Dorsolateral prefrontal cortex (tissue), 122 donors: ENCODE measurements at places on chromosomes 7 and 10. TPM values are rescaled to one million over a fixed set of nuclear protein-coding genes. Genes with fewer than 3 reads are reported as not detected.
A peak's percentile ranks its signal among the peaks of the same experiment; 100 is the strongest.

The GARIN1A gene
- 13.7 TPM for total RNA-seq

The TET1 gene
- total RNA-seq, result 6.1 TPM

The CPA1 gene
- not detected for total RNA-seq

The DDC gene
- not detected for total RNA-seq

The IDI1 gene
- total RNA-seq, result 60.1 TPM

The GSTO1 gene
- total RNA-seq, result 103 TPM

The TAS2R40 gene
- total RNA-seq, result not detected

The AOAH gene
- total RNA-seq, result 6.0 TPM

The PRLHR gene
- total RNA-seq, result 3.5 TPM

The ZC3HAV1L gene
- 2.5 TPM for total RNA-seq

The GPNMB gene
- total RNA-seq, result 16.1 TPM

The OR2A1 gene
- total RNA-seq, result not detected

The TFPI2 gene
- not detected for total RNA-seq

GRCh38 chr7:13290975-13291374, 603.5 kb downstream of the ARL4A start:
- DNase-seq, result no peak

GRCh38 chr10:75244487-75245353, 9.0 kb upstream of the COMTD1 start:
- no peak for DNase-seq

GRCh38 chr7:2567679-2568278, 9.0 kb downstream of the IQCE start:
- DNase-seq, result peak; percentile 65

- no peak for DNase-seq
Measured at GRCh38 chr7:23299770-23300300, 696 bp downstream of the MALSU1 start.

- DNase-seq, result no peak
Measured at GRCh38 chr7:121575194-121575765, 179.2 kb upstream of the FAM3C start.

DNA sequence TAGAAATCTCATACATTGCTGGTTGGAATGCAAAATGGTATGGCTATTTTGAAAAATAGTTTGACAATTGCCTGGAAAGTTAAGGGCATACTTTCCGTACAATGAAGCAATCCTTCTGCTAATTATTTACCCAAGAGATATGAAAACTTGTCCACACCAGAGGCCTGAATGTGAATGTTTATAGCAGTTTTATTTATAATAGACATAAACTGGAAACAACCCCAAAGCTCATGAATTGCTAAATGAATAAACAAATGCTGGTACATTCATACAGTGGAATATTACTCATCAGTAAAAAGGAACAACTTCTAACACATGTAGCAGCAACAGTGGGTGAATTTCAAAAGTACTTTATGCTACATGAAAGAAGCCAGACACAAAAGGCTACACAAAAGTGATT, 42.7 kb downstream of the MMRN2 start:
- no peak for DNase-seq

DNA sequence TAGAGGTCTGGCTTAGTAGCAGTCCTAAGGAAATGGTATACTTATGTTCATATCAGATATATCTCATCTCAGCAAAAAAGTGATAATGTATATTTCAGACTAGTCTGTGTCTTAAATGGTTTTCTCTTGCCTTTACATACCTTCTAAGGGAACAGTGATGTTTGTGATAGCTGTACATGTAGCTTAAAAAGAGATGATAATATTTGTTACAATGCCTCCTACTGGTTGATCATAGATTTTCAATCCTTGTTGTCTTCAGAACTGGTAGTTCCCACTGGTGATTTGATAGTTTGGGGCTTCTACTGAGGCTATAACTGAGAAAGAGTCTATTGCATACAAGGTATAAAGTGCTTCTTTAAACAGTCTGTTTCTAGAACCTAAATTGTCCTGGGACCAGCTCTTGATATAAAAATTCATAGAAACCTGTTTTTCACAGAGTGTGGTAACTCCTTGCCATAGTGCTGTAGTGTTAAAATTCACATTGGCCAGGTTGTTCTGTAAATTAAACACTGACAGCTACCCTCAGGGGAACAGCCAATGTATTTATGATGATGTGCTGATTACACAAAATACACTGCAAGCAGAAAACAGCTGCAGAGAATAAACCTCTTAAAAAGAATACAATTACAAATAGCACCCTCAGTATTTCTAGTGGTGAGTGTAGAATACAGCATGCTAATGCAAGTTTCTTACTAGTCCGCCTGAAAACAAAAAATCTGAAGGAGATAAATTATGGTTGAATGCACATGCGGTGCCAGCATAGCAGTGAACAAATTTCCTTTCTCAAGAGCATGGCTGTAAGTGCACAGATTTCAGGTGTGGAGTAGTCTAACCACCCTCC, 90.3 kb downstream of the BTRC start:
- DNase-seq, result no peak

DNA sequence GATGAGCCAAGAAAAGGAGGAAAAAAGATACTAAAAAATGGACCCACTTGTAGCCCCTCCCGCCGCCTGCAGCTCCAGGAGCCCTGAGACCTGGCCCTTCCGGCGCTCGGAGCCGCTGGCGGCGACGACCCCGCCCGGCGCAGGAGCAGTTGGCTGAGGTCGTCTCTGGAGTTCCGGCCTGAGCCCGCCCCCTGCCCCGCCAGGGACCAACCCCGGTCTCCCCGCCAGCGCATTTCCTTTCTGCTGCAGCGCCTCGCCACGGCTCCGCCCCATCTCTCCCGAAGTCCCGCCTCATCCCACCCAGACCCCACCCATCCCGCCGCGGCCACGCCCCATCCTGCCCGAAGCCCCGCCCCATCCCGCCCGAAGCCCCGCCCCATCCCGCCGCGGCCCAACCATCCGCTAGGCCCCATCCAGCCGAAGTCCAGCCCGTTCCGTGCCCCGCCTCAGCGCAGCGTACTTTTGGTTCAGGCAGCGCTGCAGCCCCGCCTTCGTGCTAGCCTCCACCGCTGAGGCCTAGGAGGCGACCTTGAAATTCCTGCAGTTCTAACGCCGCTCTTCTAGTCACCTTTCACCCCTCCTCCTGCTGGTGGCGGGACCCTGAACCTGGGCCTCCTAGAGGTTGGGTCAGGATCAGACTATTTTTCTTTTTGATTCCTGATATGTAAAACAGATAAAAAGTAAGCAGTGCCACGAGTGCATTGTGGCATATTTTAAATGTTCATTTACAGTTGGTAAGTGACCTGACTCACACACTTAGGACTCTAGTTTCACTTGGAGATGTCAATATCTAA, at the start of gene STN1:
TSS of gene STN1 (minus strand) at position 132 of the 794 bp plus-strand sequence. CDS start 590 bp downstream, outside the sequence.
- DNase-seq, result peak; percentile 97

GRCh38 chr7:134182078-134182477, 54.9 kb downstream of the LRGUK start:
- no peak for DNase-seq

DNA sequence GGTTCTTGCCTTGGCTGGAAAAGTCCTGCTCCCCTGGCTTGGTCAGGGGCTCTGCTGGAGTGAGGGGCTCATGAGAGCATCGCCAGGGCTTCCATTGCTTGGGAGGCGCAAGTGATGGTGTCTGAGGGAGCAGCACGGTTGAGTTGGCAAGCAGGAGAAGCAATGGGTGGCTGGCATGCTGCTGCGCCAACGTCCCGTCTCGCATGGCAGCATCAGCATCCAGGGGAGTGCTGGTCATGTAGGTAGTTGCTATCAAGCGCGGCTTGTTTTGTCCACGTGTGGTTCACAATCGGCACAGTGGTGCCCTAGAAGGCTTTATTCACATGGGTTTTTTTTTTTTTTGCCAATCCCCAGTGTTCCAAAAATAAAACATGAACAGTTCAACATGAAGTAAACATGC, 3.8 kb downstream of the PYROXD2 start:
- DNase-seq, result no peak

- no peak for DNase-seq
Measured at GRCh38 chr10:104247513-104248146, 7.1 kb upstream of the GSTO1 start.

DNA sequence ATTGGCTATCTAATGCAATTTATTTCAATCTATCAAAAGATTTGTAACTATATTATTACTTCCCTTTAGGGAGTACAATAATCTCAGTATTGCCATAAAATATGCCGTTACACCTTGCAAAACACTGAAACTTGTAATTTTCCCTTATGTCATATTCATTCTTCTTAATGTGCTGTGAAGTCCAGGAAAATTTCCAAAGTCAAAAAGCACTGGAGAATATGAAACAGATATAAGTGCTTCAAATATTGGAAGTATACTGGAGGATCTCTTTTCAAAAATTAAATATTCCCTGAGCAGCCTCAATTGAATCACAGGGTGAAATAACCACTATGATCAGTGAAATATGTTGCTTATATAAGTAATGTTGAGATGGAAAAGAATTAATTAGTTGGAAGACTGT, 356.0 kb downstream of the PPP1R3A start:
- DNase-seq, result no peak

- DNase-seq, result no peak
Measured at GRCh38 chr10:20745556-20746375, 151.3 kb downstream of the NEBL start.

- DNase-seq, result no peak
Measured at GRCh38 chr7:111650456-111650999, 88.2 kb upstream of the IMMP2L start.

DNA sequence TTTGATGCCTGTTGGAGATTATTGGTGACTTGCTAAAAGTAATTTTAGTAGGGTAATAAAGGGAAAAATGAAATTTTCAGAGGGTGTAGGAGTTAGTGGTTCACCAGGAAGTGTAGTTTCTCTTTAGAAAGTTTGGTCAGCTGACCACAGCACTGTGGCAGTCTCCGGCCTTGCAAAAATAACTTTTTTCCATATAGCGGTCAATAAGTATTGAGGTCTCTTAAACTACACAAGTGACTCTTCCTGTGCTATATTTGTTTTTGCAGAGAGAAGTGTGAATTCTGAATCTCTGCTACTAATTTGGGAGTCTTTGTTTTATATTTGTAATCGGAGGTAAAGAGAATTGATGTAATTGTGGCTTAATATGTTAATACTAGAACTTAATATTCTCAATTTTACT, 24.3 kb downstream of the PTPN12 start:
- DNase-seq, result no peak

DNA sequence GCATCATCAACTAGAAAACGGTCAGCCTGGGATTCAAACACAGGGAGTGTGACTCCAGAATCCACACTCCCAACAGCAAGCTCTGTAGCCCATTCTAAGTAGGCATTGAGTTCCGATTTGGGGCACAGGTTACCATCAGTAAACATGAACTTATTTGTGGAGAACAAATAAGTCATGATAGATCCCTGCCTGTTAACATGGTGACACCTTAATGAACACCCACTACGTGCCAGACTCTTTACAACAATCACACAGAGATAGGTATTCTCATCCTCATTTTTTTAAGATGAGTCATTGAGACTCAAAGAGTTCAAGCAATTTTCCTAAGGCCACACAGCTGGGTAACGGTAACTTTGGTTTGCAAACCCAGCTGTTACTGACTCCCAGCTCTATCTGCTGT, 91.5 kb downstream of the LYZL2 start:
- no peak for DNase-seq

GRCh38 chr7:132800522-132800921, 224.3 kb upstream of the PLXNA4 start:
- no peak for DNase-seq

DNA sequence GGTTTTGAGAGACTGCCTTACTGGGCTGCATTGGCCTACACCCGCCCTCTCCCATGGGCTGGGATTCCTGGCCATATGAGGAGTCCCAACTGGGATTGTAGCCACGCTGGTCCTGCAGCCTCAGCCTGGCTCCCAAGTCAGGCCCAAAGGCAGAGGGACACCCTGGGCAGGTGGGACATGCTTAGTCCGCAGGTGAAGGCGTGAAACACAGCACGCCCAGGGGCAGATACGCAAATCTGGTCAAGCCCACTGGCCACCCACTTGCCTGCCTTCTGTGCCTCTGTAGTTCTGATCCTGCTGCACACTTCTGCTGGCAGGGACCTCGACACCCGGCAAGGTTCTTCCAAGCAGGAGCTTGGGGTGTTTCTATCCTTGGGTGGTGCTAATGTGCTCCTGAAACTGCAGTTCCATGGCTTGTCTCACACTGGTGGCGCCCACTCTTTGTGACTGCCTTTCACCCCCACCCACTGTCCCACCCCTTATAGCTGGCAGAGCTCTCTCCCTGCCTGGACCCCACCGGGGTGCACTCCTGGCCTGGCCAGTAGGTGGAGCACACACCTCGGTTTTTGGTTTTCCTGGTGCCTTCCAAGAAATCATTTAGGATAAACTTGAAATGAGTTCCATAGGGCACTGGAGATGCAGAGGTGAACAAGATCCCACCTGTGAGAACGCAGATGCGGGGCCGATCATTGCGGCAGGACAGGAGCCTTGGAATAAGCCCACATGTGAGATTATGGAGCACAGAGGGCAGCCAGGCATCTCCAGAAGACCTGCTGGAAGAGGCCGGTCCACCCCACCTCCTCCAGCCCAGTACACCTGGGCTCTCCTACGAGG, 47.9 kb downstream of the MKI67 start:
- no peak for DNase-seq

DNA sequence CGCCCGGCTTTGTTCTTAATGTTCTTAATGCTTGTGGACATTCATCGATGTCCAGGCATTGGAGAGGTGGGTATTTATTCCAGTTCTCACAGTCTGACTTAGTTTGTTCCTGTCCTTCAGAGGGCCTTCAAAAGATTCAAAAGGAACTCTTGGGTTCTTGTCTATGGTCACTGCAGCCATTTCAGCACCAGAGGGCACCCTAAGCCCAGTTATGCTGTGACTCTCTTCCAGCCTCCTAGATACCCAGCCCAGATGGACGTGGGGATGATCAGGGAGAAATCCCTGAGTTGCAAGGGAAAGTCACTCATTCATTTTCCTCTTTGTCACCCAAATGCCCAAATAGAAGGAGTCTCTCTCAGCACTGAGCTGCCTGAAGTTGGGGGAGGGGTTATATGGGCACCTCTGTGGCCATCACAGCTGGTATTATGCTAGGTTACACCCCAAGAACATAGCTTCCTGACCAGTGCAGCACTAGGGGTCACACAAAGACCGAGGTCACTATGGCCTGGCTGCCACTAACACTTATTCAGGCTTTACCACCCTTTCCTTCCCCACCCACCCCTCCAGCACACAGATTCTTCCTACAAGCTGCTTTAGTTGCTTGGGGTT, 26.5 kb upstream of the CCDC126 start:
- peak; percentile 79 for DNase-seq
